ENCODE measurements at places on chromosomes 4 and X. TPM values are rescaled to one million over a fixed set of nuclear protein-coding genes. Genes with fewer than 3 reads are reported as not detected.

TBC1D9 gene
- total RNA-seq, result 21.2 TPM

SYP gene
- 5.6 TPM for total RNA-seq

SPARCL1 gene
- 1,947 TPM for total RNA-seq

GLRA2 gene
- not detected for total RNA-seq

SOWAHD gene
- not detected for total RNA-seq

PRDM8 gene
- 24.4 TPM for total RNA-seq

RBM41 gene
- 14.6 TPM for total RNA-seq

COL4A6 gene
- 143 TPM for total RNA-seq

SLC49A3 gene
- total RNA-seq, result 5.5 TPM

CYBB gene
- 24.5 TPM for total RNA-seq

RBMX gene
- total RNA-seq, result 165 TPM

QRFPR gene
- total RNA-seq, result 0.26 TPM

STATH gene
- total RNA-seq, result not detected

PDZD4 gene
- 48.4 TPM for total RNA-seq

MYOZ2 gene
- total RNA-seq, result 2.1 TPM

AMBN gene
- not detected for total RNA-seq

BMX gene
- 2.5 TPM for total RNA-seq

AFAP1 gene
- 39.3 TPM for total RNA-seq

STS gene
- total RNA-seq, result 4.6 TPM

WAS gene
- 9.9 TPM for total RNA-seq

CPZ gene
- 1.8 TPM for total RNA-seq

ASB9 gene
- 2.5 TPM for total RNA-seq

TMEM154 gene
- total RNA-seq, result 2.9 TPM

TRIM60 gene
- not detected for total RNA-seq

GSX2 gene
- total RNA-seq, result not detected

BCORL1 gene
- total RNA-seq, result 11.8 TPM

SUPT20HL1 gene
- not detected for total RNA-seq

PRRG1 gene
- total RNA-seq, result 5.4 TPM

TBX22 gene
- total RNA-seq, result not detected

NXF3 gene
- 0.11 TPM for total RNA-seq

TBC1D19 gene
- total RNA-seq, result 9.9 TPM

HMGB2 gene
- 35.7 TPM for total RNA-seq

MRPL1 gene
- 19.0 TPM for total RNA-seq

MAGEC2 gene
- not detected for total RNA-seq

STARD8 gene
- 11.2 TPM for total RNA-seq

FBXW7 gene
- 97.6 TPM for total RNA-seq

MAGIX gene
- total RNA-seq, result 4.2 TPM

HNRNPDL gene
- 162 TPM for total RNA-seq

PDGFC gene
- 25.3 TPM for total RNA-seq

ETDB gene
- not detected for total RNA-seq

SPANXB1 gene
- total RNA-seq, result not detected

PUDP gene
- total RNA-seq, result 5.6 TPM

SLC38A5 gene
- 7.4 TPM for total RNA-seq

OTC gene
- not detected for total RNA-seq

ZNF718 gene
- total RNA-seq, result 5.8 TPM

AVPR2 gene
- 7.5 TPM for total RNA-seq

XAGE1B gene
- total RNA-seq, result not detected

SPRY1 gene
- total RNA-seq, result 136 TPM

PPP1R3F gene
- total RNA-seq, result 16.6 TPM

PASD1 gene
- not detected for total RNA-seq

FNIP2 gene
- 82.6 TPM for total RNA-seq

DRD5 gene
- total RNA-seq, result not detected

S100P gene
- not detected for total RNA-seq

MAGEA1 gene
- not detected for total RNA-seq

TCEAL6 gene
- total RNA-seq, result 0.83 TPM

ZCCHC18 gene
- total RNA-seq, result 4.6 TPM

EMCN gene
- total RNA-seq, result 6.2 TPM

HSFX2 gene
- total RNA-seq, result not detected

CDS1 gene
- 0.83 TPM for total RNA-seq
